ENCODE measurements at places on chromosomes 3 and 15. TPM values are rescaled to one million over a fixed set of nuclear protein-coding genes. Genes with fewer than 3 reads are reported as not detected.

Gene LSG1
- 36.0 TPM for total RNA-seq

Gene DUOX2
- under 0.01 TPM for total RNA-seq

Gene EPHA3
- 55.6 TPM for total RNA-seq

Gene LAMB2
- total RNA-seq: 78.2 TPM

Gene ECE2
- total RNA-seq: 18.7 TPM

Gene SMCO1
- total RNA-seq: not detected

Gene SUCLG2
- total RNA-seq: 17.3 TPM
